ENCODE measurements at places on chromosomes 7 and 10. TPM values are rescaled to one million over a fixed set of nuclear protein-coding genes. Genes with fewer than 3 reads are reported as not detected.

Gene MINPP1
- 13.1 TPM for total RNA-seq

Gene ACSM6
- total RNA-seq: not detected

Gene MINDY4
- 15.3 TPM for total RNA-seq

DNA sequence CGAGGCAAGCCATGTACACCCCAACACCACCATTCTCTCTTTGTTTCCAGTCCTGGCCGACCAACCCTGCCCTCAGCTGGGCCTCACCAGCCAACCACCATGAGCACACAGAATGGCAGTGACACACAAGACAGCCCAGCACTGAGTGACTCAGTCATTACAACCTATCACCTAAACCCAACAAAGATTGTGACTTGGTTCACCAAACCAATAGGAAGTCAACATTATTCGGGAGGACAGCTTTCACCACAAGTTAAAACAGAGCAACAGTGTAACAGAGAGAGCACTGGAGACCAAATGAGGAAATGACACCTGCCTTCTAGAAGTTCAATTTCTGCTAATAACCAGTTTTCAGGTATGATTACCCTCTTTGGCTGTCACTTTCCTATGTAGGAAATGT, 72.1 kb downstream of the DNMBP start:
- H3K4me3 ChIP-seq: no peak overlapping the region
- peaks cover 5% of the 10 kb centered on the region for H3K4me1 ChIP-seq
- no peak overlapping the region for H3K27ac ChIP-seq
- H3K27me3 ChIP-seq: no peaks in the 10 kb centered on the region
- no peaks in the 10 kb centered on the region for H3K36me3 ChIP-seq

- H3K4me1 ChIP-seq: no peaks in the 10 kb centered on the region
- no peak overlapping the region for H3K27ac ChIP-seq
- H3K4me3 ChIP-seq: peak overlapping the region; percentile 97
- H3K36me3 ChIP-seq: peaks cover 4% of the 10 kb centered on the region
Measured at GRCh38 chr10:7819121-7819460, 786 bp downstream of the TAF3 start.

Gene ETV1
- total RNA-seq: 28.6 TPM

DNA sequence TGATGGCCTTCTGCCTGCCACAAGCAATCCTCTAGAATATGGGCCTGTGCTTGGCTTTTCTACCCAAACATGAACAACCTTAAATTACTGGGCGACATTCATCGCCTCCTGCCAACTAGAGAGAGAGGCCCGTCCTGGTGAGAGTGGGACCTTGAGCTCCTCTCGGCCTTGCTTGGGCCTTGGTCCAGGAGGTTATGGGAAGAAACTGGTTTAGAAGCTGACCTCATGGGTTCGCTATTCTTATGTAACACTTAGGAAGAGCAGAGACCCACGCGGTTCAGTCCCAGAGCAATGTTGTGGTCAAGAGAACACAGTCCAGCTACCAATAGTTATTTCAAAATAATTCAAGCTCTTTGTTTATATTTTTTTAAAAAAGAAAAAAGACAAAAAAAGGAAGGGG, 176.3 kb upstream of the ZNF32 start:
- H3K36me3 ChIP-seq: no peaks in the 10 kb centered on the region
- H3K4me1 ChIP-seq: no peaks in the 10 kb centered on the region
- peak; percentile 82 for DNase-seq

DNA sequence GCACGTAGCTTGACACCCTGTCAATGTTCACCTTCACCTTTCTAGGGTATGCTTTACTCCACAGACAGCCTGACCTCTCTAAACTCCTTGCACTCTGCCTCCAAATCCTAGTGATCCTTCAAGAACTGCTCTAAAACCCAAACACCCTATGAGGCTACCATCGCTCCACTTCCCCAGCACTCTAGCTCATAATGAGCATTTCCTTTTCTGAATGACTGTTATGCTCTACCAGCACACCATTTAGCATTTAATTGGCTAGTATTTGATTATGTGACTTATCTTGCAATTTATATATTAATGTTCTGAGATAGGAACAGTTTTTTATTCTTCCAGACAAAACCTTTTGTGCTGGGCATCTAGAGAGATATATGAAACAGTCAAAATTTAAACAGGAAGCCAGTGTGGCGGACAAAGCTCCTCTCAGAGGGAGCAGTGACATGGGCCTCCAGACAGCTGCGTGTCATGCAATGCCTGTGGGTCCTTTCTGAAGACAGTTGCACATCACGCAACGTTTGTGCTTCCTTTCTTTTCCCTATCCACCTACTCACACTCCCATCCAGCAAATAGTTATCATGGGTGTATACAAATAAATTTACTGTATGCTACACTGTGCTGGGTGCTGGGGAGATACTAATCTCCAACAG, 86.3 kb downstream of the ALOX5 start:
- no peak overlapping the region for H3K4me3 ChIP-seq
- peaks cover 4% of the 10 kb centered on the region for H3K4me1 ChIP-seq
- no peaks in the 10 kb centered on the region for H3K27me3 ChIP-seq
- H3K27ac ChIP-seq: no peak overlapping the region

- peak; percentile 45 for DNase-seq
- H3K4me3 ChIP-seq: peak overlapping the region; percentile 96
- no peaks in the 10 kb centered on the region for H3K4me1 ChIP-seq
- H3K27ac ChIP-seq: peak overlapping the region; percentile 82
Measured at GRCh38 chr7:135207406-135208101, 3.8 kb downstream of the WDR91 start.

All from kidney (tissue), 22 donors.